CD4-positive, alpha-beta memory T cell (primary cell): ENCODE measurements at places on chromosomes 4 and X. TPM values are rescaled to one million over a fixed set of nuclear protein-coding genes. Genes with fewer than 3 reads are reported as not detected.

The RBMXL3 gene
- not detected for total RNA-seq

The EDA gene
- 4.0 TPM for total RNA-seq

The ADH4 gene
- not detected for total RNA-seq

The PHEX gene
- 0.25 TPM for total RNA-seq

The HDX gene
- 0.72 TPM for total RNA-seq

The SUPT20HL1 gene
- total RNA-seq = not detected

The CPEB2 gene
- total RNA-seq = 15.7 TPM

The CRMP1 gene
- not detected for total RNA-seq

The F9 gene
- not detected for total RNA-seq

The SMIM20 gene
- 16.9 TPM for total RNA-seq

The SULT1E1 gene
- total RNA-seq = not detected

The ZFYVE28 gene
- 31.8 TPM for total RNA-seq

The MTTP gene
- not detected for total RNA-seq

The ASIC5 gene
- total RNA-seq = not detected

The CTAG2 gene
- total RNA-seq = not detected

The XAGE2 gene
- total RNA-seq = not detected

The GABRA4 gene
- not detected for total RNA-seq

The AWAT2 gene
- total RNA-seq = not detected

The KIAA1210 gene
- not detected for total RNA-seq

The DMP1 gene
- not detected for total RNA-seq

The C4orf50 gene
- 0.26 TPM for total RNA-seq

The SLC4A4 gene
- 0.78 TPM for total RNA-seq

The BRS3 gene
- total RNA-seq = not detected

The AMMECR1 gene
- total RNA-seq = 16.4 TPM

The PTPN13 gene
- total RNA-seq = 7.8 TPM

The RAB33A gene
- total RNA-seq = 10.1 TPM

The TBC1D8B gene
- total RNA-seq = 2.9 TPM

The CXorf49 gene
- not detected for total RNA-seq

The SPACA5 gene
- not detected for total RNA-seq

The REPS2 gene
- 0.69 TPM for total RNA-seq

The MAGEA9B gene
- not detected for total RNA-seq

The EVC gene
- total RNA-seq = 2.9 TPM

The CRLF2 gene
- 0.38 TPM for total RNA-seq

The TSPYL2 gene
- total RNA-seq = 159 TPM

The PCDH7 gene
- total RNA-seq = not detected

The ADH1A gene
- total RNA-seq = not detected

The SSX4B gene
- not detected for total RNA-seq

The MTNR1A gene
- not detected for total RNA-seq

The CT45A2 gene
- total RNA-seq = not detected

The CENPVL3 gene
- not detected for total RNA-seq

The POLA1 gene
- total RNA-seq = 9.1 TPM

The HPGDS gene
- total RNA-seq = 0.33 TPM

The KCNE5 gene
- not detected for total RNA-seq

The SMIM10 gene
- total RNA-seq = not detected

The RTL9 gene
- total RNA-seq = not detected

The TMPRSS11A gene
- total RNA-seq = not detected

The VMA21 gene
- 29.9 TPM for total RNA-seq

The HAND2 gene
- total RNA-seq = not detected
